ENCODE measurements at places on chromosomes 13 and 19.

DNA sequence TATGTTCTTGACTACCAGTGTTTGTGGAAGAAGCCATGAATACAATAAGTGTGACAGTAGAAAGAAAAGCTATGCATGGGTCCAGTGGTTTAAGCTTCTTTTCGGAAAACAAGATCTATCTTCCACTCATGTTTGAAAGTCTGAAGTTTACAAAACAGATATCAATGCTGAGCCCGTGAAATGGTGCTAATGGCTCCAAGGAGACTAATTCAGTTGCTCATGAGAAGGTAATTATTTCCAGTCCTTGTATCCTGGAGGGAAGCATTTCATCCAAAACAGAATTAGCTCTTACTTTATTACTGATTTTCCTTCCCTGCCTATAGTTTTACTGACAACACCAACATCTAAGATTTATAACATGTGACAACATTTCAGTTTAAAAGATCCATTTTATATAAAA lies 1364.9 kb downstream of the PCDH9 start:
- DNase-seq, result no peak

DNA sequence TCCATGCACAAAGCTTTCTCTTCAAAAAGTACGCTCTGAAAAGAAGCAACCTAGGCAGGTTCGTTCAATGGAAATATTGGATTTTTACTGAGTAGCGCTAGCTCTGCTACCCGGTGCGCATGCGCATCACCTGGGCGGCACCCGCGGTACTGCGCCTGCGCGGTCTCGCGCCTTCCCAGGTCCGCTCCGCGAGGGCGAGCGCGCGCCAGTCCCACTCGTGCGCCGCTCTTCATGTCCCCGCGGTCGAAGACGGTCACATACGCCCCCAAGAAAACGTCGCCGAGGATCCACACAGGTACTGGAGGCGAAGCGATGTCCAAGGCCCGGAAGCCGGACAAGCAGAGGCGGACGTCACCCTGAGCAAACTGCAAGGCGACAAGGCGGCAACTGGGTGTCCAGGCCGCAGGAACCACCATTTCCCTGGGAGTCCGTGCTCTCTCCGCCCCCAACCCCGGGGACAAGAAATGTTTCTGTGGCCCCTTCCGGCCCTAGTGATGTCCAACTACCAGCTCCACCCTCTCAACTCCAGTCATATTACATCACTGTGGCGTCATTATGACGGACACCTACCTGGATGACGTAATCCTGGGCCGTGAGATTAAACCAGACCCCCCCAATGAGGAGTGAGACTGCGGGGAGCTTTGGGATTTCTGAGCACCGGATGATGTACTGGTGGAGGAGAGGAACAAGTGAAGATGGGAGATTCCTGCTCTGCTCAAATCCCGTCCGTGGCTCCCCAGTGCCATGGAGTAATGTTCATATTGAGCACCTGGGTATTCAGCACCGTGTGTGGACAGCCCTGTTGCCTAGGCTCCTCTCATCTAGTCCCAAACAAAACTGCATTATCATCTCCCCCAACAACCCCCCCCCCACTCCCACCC lies 4.8 kb upstream of the KCNC3 start:
- peak; percentile 90 for DNase-seq

DNA sequence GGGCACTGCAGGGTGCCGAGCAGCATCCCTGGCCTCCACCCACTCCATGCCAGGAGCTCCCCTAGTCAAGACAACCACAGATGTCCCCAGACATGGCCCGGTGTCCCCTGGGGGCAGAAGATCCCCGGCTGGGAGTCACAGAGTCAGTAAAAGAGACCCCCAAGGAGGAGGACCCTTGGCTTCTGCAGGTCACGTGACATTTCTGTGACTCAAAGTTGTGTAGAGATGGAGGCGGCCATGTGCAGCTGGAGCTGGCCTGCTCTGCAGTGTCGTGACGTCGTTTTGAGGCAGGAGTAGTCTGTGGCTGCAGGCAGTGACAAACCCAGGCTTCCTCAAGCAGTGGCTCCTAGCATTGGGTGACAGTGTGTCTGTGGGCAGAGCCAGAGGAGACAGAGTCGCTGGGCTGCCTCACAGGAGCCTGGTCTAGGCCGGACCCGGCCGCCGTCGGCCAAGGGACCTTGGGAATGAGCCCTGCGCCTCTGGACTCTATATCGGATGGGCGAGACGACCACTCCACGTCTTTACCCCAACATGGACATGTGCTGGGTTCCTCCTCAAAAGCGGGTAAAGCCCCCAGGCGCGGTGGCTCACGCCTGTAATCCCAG lies 7.7 kb upstream of the DIRAS1 start:
- DNase-seq, result no peak

GRCh38 chr19:51123381-51123800 lies 1.3 kb upstream of the SIGLEC9 start:
- DNase-seq, result no peak

DNA sequence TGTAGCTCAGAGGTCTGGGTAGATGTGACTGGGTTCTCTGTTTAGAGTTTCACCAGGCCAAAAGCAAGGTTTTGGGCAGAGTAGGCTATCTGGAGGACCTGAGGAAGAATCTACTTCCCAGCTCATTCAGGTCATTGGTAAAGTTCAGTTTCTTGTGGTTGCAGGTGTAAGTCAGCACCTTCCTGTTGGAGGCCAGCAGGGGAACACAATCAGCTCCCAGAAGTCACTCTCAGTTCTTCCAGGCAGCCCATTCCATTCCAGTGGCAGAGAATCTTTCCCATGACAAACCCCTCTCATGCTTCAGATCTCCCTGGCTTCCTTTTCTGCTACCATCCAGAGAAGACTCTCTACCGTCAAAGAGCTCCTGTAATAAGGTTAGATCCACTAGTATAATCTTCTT lies 176.2 kb upstream of the UFM1 start:
- no peak for DNase-seq

DNA sequence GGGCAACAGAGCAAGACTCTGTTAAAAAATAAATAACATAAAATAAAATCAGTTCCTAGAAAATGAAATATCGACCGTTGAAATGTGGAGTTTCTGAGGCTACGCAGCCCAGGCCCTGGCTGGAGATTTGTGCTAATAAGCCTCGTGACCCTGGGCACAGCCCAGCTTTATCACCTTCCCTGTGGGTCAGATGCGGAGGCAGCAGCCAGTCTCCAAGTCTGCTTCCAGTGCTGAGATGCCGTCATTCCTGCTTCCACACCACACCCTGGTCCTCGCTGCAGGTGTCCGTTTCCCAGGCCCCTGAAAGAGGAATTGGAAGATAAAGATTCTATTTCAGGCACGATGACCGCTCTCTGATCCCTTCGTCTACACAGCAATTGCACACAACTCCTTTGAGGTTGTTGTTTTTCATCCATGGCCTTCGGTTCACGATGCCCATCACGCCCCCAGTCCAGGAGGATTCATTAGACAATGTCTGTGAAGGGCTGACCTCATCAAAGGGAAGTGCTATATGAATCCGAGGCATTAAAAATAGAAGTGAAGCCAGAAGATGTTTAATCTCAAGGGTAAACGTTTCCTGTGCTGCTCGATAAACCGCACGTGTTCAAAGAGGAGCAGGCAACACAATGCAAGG lies 48.3 kb upstream of the ATP11A start:
- no peak for DNase-seq

DNA sequence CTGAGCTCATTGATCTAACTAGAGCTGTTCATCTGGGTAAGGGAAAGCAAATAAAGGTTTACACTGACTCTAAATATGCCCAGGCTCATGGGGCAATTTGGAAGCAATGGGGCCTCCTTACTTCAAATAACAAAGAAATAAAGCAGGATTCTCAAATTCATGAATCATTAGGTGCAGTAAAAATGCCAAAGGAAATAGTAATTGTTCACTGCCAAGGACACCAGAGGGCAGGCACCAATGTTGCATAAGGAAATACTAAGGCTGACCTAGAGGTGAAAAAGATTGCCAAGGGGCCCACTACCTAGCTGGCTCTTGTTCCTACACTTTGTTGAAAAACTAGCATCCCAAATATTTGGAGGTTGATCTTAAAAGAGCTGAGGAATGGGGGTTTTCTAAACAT lies 1686.7 kb upstream of the MIR17HG start:
- no peak for DNase-seq

GRCh38 chr19:5891938-5892771 lies 11.4 kb downstream of the NDUFA11 start:
- peak; percentile 62 for DNase-seq

DNA sequence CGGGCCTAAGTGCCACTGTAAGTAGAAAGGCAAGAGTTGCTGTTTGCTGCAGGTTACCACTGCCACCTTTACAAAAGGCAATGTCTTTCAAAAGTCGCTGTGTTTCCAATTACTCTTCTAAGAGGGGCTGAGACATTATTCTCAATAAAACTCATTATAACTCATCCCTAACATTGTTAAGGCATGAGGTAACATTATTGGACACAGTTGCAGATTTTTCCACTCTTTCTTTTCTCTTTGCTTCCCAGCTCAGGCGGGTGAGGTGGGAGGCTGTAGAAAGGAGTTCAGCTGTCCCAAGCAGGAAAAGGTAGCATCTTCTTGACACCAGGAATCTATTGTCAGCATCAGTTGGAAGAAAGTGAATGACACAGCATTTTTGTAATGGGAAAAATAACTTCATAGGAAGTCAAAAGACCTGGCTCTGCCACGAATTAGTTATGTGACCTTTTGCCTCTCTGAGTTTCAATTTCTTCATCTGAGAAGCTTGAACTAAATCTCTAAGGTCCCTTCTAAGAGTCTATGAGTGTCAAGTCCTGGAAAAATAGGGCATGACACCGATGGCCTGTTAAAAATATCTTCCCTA lies 2.1 kb upstream of the UBL3 start:
- no peak for DNase-seq

DNA sequence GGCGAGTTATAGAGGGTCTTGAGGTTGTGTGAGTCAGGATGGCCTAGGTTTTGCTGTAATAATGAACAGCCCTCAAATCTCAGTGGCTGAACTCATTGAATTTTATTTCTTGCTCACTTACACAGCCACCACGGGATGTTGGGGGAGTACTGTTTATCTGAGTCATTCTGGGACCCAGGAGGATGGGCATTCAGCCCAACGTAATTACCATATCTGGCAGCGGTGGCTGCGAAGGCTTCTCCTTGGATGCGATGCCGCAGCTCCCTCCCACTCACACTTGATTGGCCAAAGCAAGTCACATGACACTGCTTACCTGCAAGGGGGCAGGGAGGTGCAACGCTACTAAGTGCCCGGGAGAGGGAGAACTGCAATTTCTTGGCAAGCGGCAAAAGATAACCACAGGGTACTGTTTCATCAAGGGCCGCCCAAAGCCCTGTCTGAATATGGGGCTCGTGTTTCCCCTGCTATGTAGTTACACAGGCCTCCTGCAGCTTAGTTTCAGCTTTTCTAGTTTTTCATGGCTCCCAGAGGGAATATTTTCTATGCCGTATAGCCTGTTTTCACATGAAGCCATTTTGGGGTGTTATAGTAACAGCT lies 19.9 kb downstream of the ZSWIM9 start:
- peak; percentile 86 for DNase-seq

DNA sequence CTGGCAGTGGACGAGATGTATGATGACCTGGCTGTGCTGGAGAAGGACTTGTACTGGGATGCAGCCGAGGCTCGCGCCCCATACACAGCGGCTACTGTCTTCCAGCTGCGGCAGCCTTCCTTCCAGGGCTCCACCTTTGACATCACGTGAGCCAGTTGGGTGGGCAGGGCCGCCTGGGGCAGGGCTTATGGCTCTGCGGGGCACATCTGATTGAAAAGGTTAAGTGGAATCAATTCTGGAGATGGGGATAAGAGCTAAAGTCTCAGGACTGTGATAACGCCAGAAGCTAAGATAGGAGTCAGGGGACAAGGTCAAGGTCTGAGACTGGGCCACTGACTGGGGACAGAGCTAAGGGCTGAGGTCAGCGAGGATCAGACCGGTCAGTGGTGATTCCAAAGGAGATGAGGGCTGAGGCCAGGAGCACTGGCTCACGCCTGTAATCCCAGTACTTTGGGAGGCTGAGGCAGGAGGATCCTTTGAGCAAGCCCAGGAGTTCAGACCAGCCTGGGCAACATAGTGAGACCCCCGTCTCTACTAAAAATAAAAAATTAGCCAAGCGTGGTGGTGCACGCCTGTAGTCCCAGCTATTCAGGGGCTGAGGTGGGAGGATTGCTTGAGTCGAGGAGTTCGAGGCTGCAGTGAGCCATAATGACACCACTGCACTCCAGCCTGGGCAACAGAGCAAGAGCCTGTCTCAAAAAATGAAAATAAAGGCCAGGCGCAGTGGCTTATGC lies 4.7 kb downstream of the BEST2 start:
- DNase-seq, result no peak

DNA sequence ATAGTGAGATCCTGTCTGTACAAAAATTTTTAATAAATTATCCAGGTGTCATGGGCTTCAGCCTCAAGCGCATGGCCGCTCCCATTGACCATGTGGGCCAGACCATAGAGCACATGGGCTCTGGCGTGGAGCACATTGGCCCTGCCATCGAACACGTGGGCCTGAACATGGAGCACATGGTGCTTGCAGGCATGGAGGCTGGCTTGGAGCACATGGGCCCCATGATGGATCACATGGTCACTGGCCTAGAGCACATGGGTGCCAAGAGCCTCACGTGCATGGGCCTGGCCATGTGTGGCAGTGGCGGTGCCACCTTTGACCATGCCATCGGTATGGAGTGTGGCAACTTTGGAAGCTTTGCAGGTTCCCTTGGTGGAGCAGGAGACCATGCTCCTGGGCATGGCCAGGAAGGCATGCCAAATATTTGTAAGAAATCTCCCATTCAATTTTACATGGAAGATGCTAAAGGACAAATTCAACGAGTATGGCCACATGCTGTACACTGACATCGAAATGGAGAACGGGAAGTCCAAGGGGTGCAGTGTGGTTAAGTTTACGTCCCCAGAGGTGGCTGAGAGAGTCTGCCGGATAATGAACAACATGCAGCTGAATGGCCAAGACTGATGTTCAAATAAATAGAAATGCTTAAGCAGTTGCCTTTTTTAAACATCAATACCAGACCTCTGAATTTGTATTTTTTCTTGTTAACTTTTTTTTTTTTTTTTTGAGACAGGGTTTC lies 21.3 kb upstream of the SLC1A5 start:
- no peak for DNase-seq

DNA sequence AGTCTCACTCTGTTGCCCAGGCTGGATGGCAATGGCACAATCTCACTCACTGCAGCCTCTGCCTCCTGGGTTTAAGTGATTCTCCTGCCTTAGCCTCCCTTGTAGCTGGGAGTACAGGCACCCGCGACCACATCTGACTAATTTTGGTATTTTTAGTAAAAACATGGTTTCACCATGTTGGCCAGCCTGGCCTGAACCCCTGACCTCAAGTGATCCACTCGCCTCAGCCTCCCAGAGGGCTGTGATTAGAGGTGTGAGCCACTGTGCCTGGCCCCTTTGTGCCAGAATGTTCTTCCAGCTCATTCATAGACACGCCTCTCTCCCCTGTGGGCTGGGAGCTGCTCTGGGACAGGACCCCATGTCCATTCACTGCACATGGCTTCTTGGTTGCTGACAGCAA lies 9.1 kb downstream of the MYDGF start:
- no peak for DNase-seq

Measured in Calu3 (cell line).